Smooth muscle cell of the coronary artery (primary cell): ENCODE measurements at places on chromosomes 1 and 21. TPM values are rescaled to one million over a fixed set of nuclear protein-coding genes. Genes with fewer than 3 reads are reported as not detected.

The CLCA2 gene
- 0.45 and 9.7 TPM in 2 replicates for total RNA-seq

The C1orf198 gene
- 71.8 and 92.8 TPM in 2 replicates for total RNA-seq

The SAMSN1 gene
- total RNA-seq, result not detected in 2 replicates

The KLHDC7A gene
- total RNA-seq, result not detected in 2 replicates

The KRTAP21-2 gene
- total RNA-seq, result not detected in 2 replicates

The TBX15 gene
- total RNA-seq, result 1.2 and 20.9 TPM in 2 replicates

The OMA1 gene
- 13.3 and 20.0 TPM in 2 replicates for total RNA-seq

The HLX gene
- total RNA-seq, result 3.3 and 15.7 TPM in 2 replicates

The IL24 gene
- total RNA-seq, result not detected in 2 replicates

The TLR5 gene
- total RNA-seq, result 1.3 TPM in 1 of 2 replicates, not detected in the other
